ENCODE measurements at places on chromosomes 4 and X.

DNA sequence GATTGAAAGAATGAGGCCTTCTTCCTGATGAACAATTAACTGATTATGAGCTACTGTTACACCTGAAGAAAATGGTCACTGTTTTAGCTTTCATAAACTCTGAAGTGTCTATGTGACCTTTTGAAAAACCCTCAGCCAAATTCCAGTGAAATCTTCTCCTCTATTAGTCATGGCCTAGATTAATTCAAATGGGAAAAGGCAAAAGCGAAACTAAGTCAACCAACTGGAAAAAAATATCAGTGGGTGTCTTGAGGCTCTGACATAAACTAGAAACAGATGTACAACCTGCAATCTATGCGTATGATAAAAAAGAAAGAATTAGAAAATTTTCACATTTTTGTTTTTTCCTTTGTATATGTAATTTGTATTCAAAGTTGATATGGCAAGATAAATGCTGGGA lies 169.4 kb upstream of the BANK1 start:
- DNase-seq, result no peak

DNA sequence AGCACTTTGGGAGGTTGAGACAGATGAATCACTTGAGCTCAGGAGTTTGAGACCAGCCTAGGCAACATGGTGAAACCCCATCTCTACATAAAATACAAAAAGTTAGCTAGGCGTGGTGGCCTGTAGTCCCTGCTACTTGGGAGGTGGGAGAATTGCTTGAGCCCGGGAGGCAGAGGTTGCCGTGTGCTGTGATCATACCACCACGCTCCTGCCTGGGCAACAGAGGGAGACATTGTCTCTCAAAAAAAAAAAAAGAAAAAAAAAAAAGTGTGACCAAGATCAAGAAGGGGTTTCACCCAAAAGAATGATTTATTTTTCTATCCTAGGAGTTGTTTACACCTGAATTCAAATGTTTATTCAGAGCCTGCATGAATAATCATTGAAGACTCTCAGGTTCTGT lies 572.4 kb upstream of the GALNT7 start:
- no peak for DNase-seq

- no peak for DNase-seq
Observed at GRCh38 chrX:23930894-23931604, 23.2 kb downstream of the CXorf58 start.

GRCh38 chr4:143406523-143406922 lies 69.8 kb downstream of the GAB1 start:
- no peak for DNase-seq

GRCh38 chrX:31061091-31061490 lies 10.8 kb downstream of the FTHL17 start:
- no peak for DNase-seq

GRCh38 chr4:128353791-128354190 lies 66.2 kb upstream of the PGRMC2 start:
- DNase-seq, result no peak

DNA sequence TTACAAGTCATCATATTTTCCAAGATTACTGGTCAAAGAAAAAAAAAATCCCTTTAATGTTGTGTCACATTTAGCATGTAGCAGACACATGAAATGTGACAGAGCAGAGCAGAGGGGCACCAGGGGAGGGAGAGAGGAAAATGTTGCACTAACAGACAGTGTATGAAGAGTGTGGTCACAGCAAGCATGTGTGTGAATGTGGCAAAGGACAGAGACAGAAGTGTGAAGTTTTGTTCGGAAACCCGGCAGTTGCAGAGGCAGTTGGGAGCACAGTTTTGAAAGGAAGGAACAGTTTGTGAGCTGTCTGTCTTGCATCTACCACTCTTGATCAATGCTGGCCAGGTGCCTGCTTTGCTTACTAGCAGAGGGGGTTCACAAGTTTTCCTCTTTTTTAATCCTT lies 83.9 kb upstream of the MAP3K15 start:
- no peak for DNase-seq

DNA sequence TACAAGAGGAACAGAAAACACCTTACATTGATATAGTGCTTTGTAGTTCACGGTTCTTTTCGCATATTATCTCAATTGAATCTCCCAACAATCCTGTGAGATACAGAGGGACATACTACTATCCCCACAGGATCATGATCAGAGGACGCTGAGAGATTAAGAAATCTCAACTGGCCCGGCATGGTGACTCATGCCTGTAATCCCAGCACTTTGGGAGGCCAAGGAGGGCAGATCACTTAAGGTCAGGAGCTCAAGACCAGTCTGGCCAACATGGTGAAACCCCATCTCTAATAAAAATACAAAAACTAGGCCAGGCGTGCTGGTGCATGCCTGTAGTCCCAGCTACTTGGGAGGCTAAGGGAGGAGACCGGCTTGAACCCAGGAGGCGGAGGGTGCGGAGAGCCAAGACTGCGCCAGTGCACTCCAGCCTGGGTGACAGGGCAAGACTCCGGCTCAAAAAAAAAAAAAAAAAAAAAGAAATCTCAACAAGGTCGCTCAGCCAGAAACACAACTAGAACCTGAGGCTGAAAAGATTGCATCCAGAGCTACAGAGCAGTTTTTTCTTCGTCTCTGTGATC lies 7.4 kb downstream of the APOO start:
- DNase-seq, result no peak

DNA sequence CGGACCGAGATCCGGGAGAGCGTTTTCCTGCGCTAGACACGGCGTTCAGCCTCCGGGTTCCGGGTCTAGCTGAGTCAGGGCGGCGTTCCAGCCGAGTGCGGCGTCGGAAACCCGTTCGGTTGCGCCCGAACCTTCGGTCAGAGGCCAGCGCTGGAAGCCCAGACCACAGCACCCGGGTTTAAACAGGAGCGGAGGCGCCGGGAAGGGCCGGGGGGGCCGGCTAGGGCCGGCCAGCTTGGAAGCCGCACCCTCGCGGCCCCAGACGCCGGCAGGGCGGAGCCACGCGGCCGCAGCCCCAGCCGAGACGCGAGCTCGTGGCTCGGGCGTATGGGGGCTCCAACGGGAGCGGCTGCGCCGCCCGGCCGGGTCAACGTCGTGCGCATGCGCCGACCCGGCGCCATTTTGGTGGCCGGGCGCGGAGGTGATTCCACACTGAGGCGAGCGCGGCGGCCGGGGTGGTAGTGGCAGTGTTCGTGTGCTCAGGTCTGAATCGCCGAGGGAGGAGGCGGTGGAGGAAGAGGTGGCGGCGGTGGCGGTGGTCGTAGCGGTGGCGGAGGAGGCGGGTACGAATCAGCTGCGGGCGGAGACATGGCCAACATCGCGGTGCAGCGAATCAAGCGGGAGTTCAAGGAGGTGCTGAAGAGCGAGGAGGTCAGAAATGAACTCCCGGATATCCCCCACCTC lies at the start of gene UBE2K:
Gene UBE2K (plus strand): TSS at position 397 of the 684 bp plus-strand sequence. CDS start 192 bp downstream, at position 589.
- DNase-seq, result peak; percentile 49

DNA sequence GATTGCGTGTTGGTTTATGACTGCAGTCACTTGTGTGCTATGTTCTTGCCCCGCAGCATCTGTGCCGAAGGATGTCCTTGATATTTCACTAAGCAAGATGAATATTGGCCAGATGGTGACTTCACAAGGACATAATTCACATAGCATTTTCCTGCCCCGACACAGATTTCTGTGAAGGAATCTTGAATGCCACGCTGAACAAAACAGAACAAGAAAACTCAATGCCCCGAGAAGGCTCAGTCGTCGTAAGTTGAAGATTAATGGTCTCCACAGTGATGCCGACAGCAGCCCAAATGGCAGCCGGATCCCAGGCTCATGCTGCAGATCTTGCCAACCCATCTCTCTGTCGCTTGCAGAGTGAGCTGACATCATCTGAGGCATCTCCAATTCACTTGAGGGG lies 145.9 kb downstream of the CPEB2 start:
- no peak for DNase-seq

DNA sequence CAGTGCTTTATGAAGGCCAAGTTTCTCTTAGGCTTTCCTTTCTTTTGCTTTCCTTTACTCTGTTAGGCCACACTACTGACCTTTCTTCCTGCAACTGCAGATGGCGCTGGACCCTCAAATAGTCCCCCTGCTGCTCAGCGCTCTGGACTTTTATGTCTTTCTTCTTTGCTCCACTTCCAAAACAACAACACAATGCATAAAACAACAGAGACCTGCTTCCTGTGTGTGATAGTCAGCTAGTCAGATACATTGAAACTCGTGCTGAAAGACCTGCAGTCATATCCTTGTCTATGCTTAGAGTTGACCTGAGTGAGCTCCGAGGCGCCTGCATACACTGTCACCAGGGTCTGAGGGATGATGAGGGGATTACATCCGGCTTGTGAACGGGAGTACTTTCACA lies 108.9 kb upstream of the TEX13D start:
- no peak for DNase-seq

DNA sequence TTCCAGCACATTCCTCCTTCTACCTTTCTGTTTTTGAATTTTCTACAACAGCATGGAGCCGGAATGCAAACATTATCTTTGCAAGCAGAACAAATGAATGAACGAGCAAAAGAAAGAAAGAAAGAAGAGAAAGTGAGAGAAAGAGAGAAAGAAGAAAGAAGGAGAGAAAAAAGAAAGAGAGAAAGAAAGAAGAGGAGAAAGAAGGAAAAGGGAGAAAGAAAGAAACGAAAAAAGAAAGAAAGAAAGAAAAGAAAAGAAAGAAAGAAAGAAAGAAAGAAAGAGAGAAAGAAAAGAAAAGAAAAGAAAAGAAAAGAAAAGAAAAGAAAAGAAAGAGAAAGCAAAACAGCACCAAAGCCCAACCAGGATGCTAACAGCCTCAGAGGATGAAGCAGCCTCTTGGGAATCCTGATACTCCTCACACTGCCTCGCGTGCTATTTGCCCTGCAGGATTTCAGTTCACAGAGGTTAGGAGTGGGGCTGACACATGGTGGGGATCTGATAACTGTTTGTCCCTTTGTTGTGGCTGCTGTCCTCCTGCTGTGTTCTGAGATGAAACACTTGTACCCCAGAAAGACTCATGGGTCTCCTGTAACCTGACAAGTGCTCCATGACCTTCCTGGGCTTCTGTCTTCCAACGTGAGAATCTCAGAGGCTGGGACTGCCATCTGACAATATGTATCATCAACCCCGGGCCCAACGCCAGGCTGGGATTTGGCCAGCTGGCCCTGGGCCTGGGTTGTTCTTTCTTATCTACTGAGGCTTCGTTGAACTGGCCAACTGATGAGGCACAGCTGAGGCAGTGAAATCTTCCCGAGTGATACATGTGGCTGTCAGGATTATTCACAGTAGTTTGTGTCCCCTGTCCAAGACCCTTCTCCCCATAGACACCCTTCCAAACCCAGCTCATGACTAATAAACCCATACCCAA lies 61.0 kb downstream of the SEPSECS start:
- DNase-seq, result no peak

DNA sequence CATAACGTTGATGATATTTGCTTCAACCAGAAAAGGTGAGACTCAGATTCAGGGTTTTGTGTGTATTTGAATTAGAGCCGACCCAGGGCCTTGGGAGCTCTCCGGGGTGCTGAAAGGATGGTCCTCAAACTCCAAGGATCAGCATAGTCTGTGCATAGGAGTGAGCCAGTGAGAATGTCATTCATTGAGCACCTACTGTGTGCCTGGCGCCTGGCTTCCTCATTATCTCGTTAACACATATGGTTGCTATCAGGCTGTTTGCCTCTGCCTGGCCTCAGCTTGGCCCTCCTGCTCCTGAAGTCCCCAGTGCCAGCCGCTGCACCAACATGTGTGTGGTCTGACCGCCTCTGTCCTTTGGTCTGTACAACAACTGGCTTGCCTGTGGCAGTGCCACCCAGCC lies 25.1 kb upstream of the JAKMIP1 start:
- no peak for DNase-seq

GRCh38 chr4:168803732-168804131 lies 206.3 kb downstream of the CBR4 start:
- DNase-seq, result no peak

DNA sequence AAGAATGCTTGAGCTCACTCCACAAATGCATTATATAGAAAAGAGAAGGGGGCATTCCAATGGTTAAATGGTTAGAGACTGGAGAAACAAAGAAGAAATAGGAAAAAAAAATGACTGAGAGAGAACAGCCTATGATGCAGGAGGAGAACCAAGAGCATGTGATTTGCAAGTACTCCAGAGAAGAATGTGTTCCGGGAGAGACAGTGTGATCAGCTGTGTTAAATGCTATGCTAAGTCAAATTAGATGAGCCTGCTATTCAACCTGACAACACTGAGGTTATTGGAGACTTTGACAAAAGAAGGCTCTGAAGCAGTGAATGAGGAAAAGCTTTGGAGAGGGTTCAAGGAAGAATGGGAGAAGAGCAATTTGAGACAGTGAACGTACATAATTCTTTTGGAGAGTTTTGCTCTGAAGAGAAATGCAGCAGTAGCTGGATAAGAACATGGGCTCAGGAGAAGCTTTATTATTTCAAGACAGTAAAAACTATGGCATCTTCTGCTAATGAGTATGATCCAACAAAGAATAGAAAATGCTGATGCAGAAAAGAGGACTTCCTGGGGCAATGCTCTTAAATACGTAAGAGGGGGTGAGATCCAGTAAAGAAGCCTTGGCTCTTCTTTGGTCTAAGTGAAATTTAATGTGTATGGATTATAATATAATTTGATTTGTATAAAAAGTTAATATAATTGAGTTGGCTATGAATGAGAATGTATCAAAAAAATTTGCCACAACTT lies 66.3 kb downstream of the PPP3CA start:
- no peak for DNase-seq

GRCh38 chr4:109589119-109589518 lies 29.1 kb downstream of the MCUB start:
- no peak for DNase-seq

DNA sequence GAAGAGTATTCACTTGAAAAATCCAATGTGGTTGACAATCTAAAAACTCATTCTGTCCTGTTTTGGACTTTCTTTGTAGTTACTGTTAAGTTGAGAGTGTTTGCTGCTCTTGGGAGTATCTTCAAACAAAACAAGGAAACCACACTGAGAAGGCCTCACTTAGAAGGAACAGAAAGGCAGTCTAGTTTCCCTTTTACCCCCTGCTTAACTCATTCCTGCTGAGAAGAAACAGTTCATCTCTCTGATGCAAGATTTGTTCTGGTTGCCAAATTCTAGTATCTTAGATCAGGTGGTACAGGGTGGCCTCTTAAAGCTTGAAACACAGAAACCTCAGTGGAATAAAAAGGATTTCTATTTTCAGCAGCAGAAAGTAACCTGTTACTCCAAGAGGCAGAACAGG lies 41.4 kb downstream of the GUCY2F start:
- no peak for DNase-seq

- DNase-seq, result no peak
Observed at GRCh38 chr4:53551958-53552357, 39.3 kb downstream of the LNX1 start.

DNA sequence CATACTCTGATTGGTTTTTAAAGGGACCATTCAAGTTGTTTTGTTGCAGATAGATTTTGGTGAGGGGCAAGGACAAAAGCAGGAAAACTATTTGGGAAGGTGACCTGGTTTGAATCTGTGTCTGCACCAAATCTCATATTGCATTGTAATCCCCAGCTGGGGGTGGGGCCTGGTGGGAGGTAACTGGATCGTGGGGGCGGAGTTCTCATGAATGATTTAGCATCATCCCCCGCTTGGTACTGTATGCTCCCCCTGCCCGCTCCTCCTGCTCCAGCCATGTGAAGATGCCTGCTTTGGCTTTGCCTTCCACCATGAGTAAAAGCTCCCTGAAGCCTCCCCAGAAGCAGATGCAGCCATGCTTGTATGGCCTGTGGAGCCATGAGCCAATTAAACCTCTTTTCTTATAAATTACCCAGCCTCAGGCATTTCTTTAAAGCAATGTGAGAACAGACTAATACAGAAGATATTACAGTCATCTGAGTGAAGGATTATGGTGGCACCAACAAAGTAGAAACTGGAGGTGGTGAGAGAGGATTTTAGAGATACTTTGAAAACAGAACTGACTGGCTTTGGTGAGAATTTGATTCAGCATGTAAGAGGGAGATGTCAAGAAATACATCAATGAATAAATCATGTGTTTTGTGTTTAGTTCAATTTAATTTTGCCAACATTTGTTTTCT lies 14.4 kb downstream of the IL21 start:
- DNase-seq, result no peak
